ENCODE measurements at places on chromosomes 7 and 10.
A peak's percentile ranks its signal among the peaks of the same experiment; 100 is the strongest.

DNA sequence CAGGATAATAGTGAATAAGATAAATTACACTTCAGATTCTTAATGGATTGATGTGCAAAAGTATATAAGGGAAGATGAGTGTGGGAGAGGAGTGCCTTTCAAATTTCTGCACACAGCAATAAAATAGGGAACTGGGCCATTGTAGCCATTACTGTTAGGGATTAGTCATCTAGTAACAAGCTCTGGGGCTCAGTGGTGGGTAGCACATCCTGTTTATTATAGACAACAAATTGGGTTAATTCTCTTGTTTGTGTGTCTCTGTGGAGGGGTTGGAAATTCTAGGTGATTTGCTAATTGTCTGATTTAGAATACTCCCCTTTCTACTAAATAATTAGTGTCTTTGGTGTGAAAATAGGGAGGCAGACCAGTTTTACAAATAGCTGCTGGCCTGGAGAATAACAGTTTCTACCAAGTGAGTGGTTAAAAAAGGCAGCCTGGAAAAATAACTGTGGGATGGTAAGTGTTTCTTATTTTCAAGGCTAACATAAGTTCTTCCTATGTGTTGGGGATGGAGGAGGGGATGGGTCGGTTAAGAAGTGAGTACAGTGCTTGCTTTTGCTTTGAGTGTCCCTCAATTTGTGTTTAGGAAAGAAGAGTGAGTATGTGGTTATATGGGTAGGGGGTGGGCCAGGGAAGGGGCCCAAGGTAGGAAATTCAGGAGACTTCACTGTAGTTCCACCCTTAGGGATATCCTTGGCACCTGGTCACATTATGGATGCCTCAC, 43.3 kb upstream of the TMEM248 start:
- DNase-seq: no peak

- DNase-seq: no peak
Measured at GRCh38 chr10:131201741-131202515, 109.6 kb downstream of the TCERG1L start.

DNA sequence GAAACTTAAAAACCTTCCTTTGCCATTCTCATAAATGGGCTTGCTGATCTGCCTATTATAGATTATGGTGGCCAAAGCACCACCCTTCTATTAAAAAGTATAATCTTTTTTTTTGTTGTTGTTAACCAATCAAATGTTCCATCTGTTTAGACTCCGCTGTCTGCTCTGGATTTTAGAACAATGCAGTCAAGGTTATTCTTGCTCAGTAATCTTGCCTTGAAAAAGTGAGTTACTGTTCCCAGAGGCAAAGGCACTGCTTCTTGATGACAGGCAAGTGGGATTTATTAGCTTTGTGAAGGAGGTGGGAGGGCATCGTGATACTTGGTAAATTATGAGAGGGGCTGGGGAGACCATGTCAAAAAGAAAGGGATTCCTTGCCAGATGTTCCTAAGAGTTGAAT, 143.5 kb downstream of the KIAA1217 start:
- peak; percentile 54 for DNase-seq

- no peak for DNase-seq
Measured at GRCh38 chr10:126264102-126265018, 123.9 kb downstream of the ADAM12 start.

- DNase-seq: no peak
Measured at GRCh38 chr7:91280185-91280584, 16.0 kb downstream of the FZD1 start.

- DNase-seq: no peak
Measured at GRCh38 chr7:131494182-131494581, 62.2 kb downstream of the PODXL start.

GRCh38 chr10:19518632-19519031, 297.6 kb upstream of the PLXDC2 start:
- DNase-seq: no peak

DNA sequence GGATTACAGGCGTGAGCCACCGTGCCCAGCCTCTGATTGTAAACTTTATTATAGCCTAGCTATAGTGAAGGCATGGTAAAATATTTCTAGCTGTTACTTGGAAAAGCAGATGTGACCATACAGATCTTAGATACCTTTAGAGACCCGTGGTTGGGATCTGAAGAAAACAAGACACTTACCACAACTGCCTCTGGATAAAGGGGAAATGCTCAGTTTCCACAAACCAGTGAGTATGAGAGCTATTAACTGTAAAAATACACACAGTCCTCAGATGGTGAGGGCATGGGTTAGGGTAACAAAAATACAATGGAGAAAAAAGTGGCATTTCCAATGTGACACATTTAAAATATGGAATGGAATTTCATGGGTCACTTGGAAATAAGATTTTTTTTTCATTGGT, 63.0 kb downstream of the ZNF438 start:
- DNase-seq: no peak

DNA sequence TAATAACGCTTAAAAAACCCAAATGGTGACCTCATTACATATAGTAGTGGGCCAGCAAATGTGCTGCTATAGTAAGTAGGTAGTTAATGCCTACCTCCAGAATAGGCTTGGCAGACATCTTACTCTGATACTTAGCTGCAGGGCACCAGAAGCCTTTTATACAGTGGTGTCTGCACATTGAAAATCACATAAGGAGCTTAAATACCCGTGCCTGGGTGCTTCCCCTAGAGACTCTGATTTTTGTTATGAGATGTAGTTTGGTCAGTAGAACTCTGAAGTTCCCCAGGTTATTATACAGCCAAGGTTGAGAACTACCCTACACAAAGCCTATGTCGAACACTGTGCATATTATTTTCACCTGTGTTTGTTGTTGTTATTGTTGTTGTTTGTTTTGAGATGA, 47.2 kb downstream of the ANKIB1 start:
- no peak for DNase-seq

GRCh38 chr10:111117528-111118277, 40.9 kb downstream of the ADRA2A start:
- no peak for DNase-seq

- peak; percentile 100 for DNase-seq
Measured at GRCh38 chr7:108525985-108526767, at the start of gene PNPLA8. Gene PNPLA8 (minus strand): TSS chr7:108526135. CDS start chr7:108515491, 10,644 bp downstream.

DNA sequence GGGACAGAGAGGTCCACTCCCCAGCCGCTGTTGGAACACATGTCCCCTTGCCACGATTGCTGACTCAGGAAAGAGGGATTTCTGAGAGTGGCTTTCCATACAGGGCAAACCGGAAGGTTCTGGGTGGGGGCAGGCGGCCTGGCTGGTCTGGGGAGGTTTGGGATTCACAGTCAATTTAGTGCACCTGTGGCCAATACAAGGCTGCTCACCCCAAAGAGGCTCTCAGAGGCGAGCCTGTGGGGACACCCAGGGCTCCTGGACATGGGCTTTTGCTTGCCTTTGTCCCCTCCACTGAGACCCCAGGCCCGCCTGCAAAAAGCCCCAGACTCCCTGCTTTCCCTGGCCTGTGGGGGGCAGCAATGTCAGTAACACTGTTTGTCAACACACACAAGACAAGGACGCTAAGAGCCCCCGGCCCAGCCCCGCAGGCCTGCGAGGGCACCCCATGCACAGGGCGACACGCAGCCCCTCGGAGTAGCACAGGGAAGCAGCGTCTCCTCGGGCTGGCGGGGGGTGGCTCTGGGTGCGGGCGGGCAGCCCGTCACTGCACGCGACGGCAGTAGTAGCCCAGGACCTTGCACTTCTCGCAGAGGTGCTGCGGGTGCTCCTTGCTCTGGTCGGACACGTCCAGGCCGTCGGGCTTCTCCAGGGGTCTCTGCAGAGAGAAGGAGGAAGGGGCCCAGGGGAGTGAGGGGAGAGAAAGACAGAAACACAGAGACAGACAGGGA, 38.7 kb downstream of the PPIF start:
- DNase-seq: no peak

- no peak for DNase-seq
Measured at GRCh38 chr7:11506417-11506816, 325.6 kb downstream of the THSD7A start.

GRCh38 chr10:18527687-18528086, 123.7 kb downstream of the NSUN6 start:
- no peak for DNase-seq

DNA sequence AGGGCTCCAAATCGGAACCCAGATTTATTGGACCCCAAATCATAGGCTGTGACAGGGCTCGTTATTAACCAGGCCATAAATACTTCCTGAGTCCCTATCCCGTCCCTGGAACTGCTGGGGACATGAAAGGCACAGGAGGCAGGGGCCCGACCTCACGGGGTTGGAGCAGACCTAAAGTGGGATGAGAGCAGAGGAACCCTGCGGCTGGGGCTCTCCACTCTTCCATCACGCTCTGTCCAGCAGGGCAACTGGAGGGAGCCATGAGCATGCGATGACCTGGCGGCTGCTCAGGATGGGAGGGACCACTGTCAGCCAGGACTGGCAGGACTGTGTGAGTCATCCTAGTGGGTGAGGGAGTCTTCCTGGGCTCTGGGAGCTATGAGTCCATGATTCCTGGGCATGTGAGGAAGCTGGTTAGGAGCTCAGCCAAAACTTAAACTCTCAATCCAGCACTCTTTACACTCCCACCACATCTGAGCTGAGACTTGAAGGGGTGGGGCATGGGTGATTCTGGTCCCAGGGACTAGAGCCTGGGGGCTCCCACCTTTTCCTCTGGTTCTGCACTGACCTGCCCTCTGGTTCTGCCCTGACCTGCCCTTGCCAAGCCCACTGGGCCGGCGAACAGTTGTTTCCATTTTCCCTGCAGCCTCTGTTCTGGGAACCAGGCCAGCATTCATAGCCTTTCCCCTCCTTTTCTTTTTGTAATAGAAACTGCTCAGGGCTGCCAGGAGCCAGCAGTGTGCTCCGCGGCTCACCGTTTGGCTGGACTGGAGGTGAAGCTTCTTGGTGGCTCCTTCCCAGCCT, 47.1 kb downstream of the SYPL1 start:
- DNase-seq: peak; percentile 91

DNA sequence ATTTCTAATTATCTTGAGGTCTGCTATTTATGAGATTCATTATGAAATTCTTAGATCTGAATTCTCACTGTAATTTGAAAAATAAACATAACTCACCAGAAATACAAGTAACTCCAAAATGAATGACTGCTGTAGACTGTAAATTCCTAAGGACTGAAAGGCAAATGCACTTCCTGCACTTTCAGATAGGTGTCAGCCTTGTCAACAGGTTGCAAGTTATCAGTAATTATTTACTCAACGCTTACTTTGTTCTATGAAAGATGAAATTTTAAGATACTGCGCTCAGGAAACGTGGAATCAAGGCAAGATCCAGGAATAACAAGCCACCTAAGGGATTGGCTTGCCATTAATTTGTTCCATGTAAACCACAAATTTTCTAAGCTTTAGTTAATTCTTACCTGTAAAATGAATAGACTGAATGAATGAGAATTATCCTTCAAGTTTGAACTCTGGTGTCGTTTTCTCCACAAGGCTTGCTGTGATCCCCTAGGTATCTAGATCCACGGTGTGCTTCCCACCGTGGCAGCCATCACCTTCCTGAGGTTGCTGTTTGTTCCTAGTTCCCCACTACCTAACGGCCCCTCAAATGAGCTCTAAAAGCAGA, 12.6 kb downstream of the DHX32 start:
- peak; percentile 54 for DNase-seq

DNA sequence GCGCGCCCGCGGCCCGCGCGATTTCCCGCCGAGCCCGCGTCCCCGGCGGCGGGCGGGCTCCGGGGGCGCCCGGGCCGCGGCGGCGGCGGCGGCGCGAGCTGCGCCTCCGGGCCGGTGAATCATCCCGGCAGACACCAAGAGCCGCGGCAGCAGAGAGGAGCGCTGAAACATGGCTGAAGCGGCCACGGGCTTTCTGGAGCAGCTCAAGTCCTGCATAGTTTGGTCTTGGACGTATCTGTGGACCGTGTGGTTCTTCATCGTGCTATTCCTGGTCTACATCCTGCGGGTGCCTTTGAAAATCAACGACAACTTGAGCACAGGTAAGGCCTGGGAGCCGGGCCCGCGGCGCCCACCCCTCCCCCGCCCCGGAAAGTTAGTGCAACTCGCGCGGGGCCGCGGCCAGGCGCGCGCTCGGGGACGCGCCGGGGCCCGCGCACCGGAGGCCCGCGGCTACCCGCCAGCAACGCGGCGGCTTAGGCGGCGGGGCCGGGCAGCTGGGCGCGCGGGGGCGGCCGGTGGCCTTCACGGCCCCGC, at the start of gene ST7:
Gene ST7, plus strand, starts transcription at position 130 of the 534 bp plus-strand sequence. Its CDS starts 40 bp downstream, at position 170.
- DNase-seq: peak; percentile 74

GRCh38 chr10:106925191-106925590, 239.3 kb downstream of the SORCS1 start:
- DNase-seq: no peak

GRCh38 chr10:127612-128432, 7.4 kb upstream of the ZMYND11 start:
- DNase-seq: no peak

- no peak for DNase-seq
Measured at GRCh38 chr10:102796407-102797176, 40.6 kb downstream of the CYP17A1 start.

GRCh38 chr10:86447432-86447831, 74.2 kb downstream of the WAPL start:
- no peak for DNase-seq

- no peak for DNase-seq
Measured at GRCh38 chr10:7412237-7412927, 1.5 kb upstream of the SFMBT2 start.

DNA sequence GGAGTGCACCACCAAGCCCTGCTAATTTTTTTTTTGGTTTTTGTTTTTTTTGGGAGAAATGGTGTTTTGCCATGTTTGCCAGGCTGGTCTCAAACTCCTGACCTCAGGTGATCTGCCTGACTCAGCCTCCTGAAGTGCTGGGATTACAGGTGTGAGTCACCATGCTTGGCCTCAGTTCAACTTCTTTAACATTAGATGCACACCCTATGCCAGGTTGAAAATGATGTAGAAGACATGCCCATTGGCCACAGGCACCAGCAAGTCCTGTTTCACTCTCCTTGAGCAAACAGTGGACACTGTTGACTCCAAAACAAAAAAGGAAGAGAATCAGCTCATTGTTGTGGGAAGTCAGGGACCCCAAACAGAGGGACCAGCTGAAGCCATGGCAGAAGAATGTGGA, 1205.3 kb downstream of the REEP3 start:
- no peak for DNase-seq

DNA sequence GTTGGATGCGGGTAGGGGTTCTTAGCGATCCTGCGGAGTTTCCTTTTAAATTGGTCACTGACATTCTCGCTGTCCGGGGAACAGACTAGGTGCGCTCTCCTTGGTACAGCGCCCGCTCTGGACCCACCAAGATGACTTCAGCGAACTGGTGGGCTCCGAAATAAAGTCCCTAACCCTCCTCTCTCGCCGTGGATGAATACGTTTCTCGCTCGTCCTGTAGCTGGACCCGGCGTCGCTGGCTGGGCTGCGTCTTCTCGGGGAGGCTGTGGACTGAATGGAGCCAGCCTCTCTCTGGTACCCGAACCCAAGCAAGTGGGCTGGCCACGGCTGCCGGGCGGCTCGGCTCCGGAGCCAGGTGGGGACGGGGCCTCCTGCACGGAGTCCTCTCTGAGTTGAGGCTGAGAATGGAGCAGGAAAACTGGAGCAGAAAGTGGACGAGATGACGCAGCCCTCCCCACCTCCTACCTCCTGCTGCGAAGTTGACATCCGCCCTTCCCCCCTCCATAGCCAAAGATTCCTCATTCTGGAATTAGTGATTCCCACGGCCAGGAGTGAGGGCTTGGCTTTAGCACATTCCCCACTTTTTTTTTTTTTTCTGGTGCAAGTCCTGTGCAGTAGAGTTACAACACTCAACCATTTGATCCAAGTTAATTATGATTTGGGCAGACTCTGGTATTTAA, 1.5 kb downstream of the UNC5B start:
- DNase-seq: peak; percentile 94
